ENCODE measurements at places on chromosomes 2 and 18. TPM values are rescaled to one million over a fixed set of nuclear protein-coding genes. Genes with fewer than 3 reads are reported as not detected.

The GREB1 gene
- 15.3 TPM for total RNA-seq

The MEP1B gene
- total RNA-seq: not detected

GRCh38 chr2:19982268-19982667, 7.6 kb downstream of the WDR35 start:
- DNase-seq: no peak
- no peak overlapping the region for H3K4me3 ChIP-seq
- no peak overlapping the region for H3K27ac ChIP-seq

GRCh38 chr2:173823543-173823939, 141.6 kb downstream of the SP3 start:
- no peak overlapping the region for H3K4me3 ChIP-seq
- DNase-seq: no peak
- 0 out of 2 replicates have a peak, but pooled peaks cover 1% of the 10 kb centered on the region for H3K27me3 ChIP-seq

The SGPP2 gene
- not detected for total RNA-seq

The SS18 gene
- total RNA-seq: 86.4 TPM

DNA sequence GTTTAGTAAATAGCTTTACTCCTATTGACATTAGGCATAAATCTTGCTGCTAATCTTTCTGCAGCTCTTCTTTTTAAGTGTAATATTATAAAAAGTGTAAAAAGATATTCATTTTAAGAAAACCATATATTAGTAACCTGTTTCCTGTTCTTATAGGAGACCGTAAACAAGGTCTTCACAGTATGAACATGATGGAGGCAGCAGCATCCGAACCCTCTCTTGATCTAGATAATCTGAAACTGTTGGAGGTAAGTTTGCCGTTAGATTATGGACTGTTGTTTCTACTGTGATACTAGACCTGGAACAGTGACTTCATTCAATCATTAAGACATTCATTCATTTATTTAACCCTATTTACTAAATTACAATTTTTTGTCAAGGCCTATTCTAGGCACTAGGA, 120.0 kb upstream of the FAM117B start:
- no peaks in the 10 kb centered on the region for H3K4me1 ChIP-seq
- H3K36me3 ChIP-seq: peaks cover 3% of the 10 kb centered on the region
- no peak overlapping the region for H3K27ac ChIP-seq
- no peak for DNase-seq

- H3K27me3 ChIP-seq: no peaks in the 10 kb centered on the region
- peaks cover 4% of the 10 kb centered on the region for H3K4me1 ChIP-seq
- no peak for DNase-seq
- H3K4me3 ChIP-seq: no peak overlapping the region
- H3K27ac ChIP-seq: no peak overlapping the region
Measured at GRCh38 chr2:101478181-101479001, 3.5 kb upstream of the RFX8 start.

The DAW1 gene
- total RNA-seq: not detected

DNA sequence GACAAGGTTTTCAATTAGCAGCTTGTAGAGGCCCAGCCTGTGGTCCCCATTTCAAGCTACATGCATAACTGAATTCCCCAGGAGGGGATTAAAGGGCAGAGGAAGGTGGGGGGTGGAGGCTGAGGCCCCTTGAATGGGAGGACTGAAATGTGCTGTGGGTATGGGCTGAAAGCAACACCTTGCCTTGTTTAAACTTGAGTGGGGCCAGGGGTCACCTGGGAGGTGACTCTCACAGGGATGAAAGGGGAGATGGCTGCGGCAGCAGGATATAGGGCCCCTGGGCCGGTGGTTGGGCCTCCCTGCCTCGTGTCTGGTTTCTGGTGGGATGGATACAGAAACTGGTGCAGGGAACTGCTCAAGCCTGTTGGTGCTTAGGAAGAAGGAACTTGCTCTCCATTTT, 225.9 kb upstream of the SPRED2 start:
- H3K4me3 ChIP-seq: no peak overlapping the region
- H3K4me1 ChIP-seq: no peaks in the 10 kb centered on the region
- no peaks in the 10 kb centered on the region for H3K36me3 ChIP-seq
- no peak overlapping the region for H3K27ac ChIP-seq
- no peak for DNase-seq

DNA sequence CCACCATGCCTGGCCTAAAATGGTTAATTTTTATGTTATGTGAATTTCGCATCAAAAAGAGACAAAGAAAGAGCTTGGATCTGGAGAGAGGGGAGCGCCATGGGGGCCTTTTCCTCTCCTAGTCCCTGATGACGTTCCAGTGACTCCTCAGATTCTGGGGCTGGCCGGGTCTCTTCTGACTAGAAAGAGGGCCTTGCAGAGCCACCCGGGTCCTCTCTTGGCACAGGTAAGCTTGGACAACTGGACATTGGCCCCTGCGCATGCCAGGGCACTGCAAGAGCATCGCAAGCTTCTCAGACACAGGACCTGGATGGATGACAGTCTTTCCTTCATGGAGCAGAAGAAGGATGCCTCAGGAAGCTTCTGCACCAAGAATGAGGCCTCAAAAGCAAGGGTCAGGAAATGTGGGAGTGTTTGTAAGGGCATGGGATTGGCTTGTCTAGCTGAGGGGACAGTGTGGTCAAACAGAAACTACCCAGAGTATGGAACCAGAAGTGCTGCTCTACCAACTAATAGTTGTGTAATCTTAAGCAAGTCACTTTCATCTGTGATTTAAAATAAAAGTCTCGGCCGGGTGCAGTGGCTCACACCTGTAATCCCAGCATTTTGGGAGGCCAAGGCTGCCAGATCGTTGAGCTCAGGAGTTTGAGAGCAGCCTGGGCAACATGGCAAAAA, 35.2 kb downstream of the FOSL2 start:
- no peak for DNase-seq
- no peaks in the 10 kb centered on the region for H3K27me3 ChIP-seq

DNA sequence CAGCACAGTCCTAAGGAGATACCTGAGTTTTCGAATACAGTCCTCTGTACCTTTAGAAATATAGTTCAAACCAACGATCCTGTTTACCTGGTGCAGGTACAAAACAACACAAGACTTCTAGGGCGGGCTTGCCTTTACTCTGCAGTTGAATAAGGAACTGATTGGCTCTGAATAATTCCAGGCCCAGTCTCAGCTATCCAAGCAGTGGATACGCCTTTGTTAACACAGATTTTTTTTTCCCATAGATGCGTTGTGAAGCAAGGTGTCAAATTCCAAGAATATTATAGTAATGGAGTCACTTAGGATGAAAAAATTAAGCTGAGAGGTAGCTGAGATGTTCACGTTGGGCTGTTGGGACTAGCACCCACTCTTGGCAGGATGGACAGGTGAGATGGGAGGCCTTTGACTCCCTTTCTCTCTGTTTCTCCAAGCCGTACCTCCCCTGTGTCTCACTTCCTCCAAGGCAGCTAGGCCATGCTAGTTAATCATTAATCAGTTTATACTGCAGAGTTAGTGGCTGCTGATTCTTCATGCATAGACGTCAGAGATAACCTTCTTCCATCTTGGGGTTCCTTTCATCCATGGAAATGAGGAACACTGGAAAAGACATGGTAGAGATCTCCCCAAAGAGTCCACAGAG, 380.8 kb upstream of the ACVR2A start:
- no peaks in the 10 kb centered on the region for H3K36me3 ChIP-seq
- H3K4me1 ChIP-seq: peaks cover 7% of the 10 kb centered on the region
- H3K4me3 ChIP-seq: no peak overlapping the region
- no peak overlapping the region for H3K27ac ChIP-seq

GRCh38 chr2:102391565-102391964, 31.4 kb upstream of the IL18RAP start:
- no peak overlapping the region for H3K4me3 ChIP-seq
- no peak overlapping the region for H3K27ac ChIP-seq
- H3K4me1 ChIP-seq: no peaks in the 10 kb centered on the region
- H3K27me3 ChIP-seq: no peaks in the 10 kb centered on the region
- no peak for DNase-seq
- H3K36me3 ChIP-seq: no peaks in the 10 kb centered on the region

The SLC20A1 gene
- 123 TPM for total RNA-seq

DNA sequence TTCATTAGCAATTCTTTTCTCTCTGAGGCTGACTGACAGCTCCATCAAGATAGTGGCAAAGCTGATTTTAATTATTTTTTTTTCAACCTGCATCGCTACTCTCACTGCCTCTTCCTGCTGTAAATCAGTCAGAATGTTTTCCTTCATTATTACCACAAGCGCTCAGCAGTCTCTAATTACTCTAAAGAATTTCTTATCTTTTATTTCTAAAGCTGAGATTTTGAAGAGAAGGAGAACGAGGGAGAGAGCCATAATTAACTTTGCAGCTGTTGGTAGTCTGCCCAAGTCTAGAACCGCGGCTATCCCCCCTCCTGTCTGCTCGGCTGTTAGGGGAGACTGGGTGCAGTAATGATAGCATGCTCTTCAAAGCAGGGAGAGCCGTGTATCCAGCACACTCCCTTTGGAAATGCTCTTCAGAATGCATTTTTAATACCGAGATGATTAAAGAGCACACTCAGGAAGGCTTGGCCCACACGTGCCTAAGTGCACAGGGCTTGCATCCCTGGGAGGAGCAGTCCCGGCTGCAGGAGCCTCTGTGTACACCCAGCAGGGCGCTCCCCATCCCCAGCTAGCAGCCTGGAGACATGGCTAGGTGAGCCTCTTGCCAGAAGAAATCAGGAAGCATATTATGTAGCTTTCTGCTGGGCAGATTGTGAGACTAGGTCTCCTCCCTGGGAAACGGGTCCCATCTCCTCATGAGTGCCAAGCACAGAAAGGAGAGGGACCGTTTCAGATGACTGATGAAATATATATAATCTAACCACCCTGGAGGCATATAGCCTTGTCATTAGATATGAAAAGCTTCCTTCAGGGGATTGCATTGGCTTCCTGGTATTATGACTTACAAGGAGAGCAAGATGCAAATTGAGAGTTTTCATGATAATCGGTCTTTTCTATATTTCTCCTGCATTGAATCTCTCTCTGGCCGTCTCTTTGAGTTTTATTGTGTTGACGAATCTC, 555.2 kb downstream of the CMPK2 start:
- no peak overlapping the region for H3K4me3 ChIP-seq
- no peaks in the 10 kb centered on the region for H3K4me1 ChIP-seq
- DNase-seq: no peak

The ANKAR gene
- 2.0 TPM for total RNA-seq

GRCh38 chr18:54506516-54507261, 84.4 kb upstream of the DYNAP start:
- no peaks in the 10 kb centered on the region for H3K4me1 ChIP-seq
- H3K36me3 ChIP-seq: no peaks in the 10 kb centered on the region
- no peaks in the 10 kb centered on the region for H3K27me3 ChIP-seq
- H3K27ac ChIP-seq: no peak overlapping the region

DNA sequence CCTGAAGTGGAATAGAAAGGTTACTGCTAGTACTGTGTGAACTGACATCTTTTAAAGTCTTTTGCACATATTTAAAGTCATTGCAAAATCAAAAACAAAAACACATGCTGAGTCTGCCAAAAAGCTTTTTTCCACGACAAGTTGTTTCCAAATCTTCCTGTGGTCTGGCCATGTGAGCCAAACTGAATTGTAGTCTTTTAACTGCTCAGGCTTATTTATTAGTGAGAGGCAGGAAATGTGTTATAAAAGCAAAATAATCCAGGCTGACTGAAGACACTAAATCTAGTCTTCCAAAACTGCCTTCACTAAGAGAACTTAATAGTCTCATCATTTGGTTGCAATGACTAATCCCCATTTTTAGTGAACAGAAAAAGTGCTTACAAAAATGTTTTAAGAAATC, 2.3 kb downstream of the KRCC1 start:
- no peak overlapping the region for H3K27ac ChIP-seq
- no peaks in the 10 kb centered on the region for H3K27me3 ChIP-seq
- H3K36me3 ChIP-seq: peaks cover 13% of the 10 kb centered on the region

GRCh38 chr2:101622210-101623030, 75.1 kb upstream of the MAP4K4 start:
- H3K27me3 ChIP-seq: no peaks in the 10 kb centered on the region
- DNase-seq: no peak
- H3K4me3 ChIP-seq: no peak overlapping the region
- peaks cover 4% of the 10 kb centered on the region for H3K4me1 ChIP-seq
- no peaks in the 10 kb centered on the region for H3K36me3 ChIP-seq

The ANKRD12 gene
- total RNA-seq: 38.9 TPM

The FIGN gene
- 12.9 TPM for total RNA-seq

- no peak for DNase-seq
- no peaks in the 10 kb centered on the region for H3K36me3 ChIP-seq
- H3K27ac ChIP-seq: no peak overlapping the region
- H3K27me3 ChIP-seq: no peaks in the 10 kb centered on the region
Measured at GRCh38 chr18:7273301-7273921, 42.5 kb downstream of the LRRC30 start.

GRCh38 chr2:28748176-28748575, 3.5 kb upstream of the PPP1CB start:
- H3K4me3 ChIP-seq: no peak overlapping the region
- no peak overlapping the region for H3K27ac ChIP-seq
- H3K4me1 ChIP-seq: no peaks in the 10 kb centered on the region

DNA sequence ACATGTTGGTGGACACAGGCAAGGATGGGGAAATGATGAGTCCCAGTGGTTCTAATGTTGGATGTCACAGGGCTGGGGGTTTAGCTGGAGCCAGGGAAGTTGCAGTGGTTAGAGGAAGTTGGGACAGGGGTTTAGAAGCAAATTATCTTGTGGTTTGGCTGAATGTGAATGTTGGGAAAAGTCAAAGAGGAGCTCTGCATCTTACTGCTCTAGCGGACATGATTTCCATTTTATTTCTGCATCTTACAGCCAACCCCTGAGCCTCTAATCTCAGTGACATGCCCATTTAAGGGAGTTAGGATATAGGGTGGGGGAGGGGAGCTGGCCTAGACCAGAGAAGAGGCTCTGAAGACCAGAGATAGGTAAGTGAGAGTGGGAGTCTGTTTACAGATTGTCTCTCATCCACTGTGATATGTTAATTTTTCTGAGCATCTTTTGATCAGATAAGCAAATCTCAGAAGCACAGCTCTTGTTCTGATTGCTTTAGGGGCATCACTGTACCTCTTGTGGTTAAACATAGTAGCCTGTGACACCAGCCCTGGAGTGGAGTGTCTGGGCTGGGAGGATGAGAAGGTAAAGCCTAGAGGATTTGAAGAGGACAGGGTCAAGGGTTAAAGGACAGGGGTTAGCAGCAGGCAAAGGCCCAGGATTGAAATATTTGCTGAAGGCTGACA, 43.6 kb downstream of the SETBP1 start:
- no peak overlapping the region for H3K4me3 ChIP-seq
- H3K36me3 ChIP-seq: no peaks in the 10 kb centered on the region
- DNase-seq: no peak
- H3K4me1 ChIP-seq: peaks cover 7% of the 10 kb centered on the region
- no peaks in the 10 kb centered on the region for H3K27me3 ChIP-seq

- H3K27ac ChIP-seq: no peak overlapping the region
- H3K4me3 ChIP-seq: no peak overlapping the region
- H3K4me1 ChIP-seq: no peaks in the 10 kb centered on the region
- no peaks in the 10 kb centered on the region for H3K27me3 ChIP-seq
Measured at GRCh38 chr18:27994571-27994970, 182.4 kb downstream of the CDH2 start.

The GALNT5 gene
- 0.17 TPM for total RNA-seq
